CD4-positive, alpha-beta T cell treated with Interleukin-1 beta for 1 hour (primary cell): ENCODE measurements at places on chromosomes 7 and 10.

- DNase-seq, result no peak
These were observed 135.9 kb downstream of the ARHGAP12 start for GRCh38 chr10:31792745-31793144.

GRCh38 chr7:25849500-25850184, 302.4 kb upstream of the NFE2L3 start:
- no peak for DNase-seq

DNA sequence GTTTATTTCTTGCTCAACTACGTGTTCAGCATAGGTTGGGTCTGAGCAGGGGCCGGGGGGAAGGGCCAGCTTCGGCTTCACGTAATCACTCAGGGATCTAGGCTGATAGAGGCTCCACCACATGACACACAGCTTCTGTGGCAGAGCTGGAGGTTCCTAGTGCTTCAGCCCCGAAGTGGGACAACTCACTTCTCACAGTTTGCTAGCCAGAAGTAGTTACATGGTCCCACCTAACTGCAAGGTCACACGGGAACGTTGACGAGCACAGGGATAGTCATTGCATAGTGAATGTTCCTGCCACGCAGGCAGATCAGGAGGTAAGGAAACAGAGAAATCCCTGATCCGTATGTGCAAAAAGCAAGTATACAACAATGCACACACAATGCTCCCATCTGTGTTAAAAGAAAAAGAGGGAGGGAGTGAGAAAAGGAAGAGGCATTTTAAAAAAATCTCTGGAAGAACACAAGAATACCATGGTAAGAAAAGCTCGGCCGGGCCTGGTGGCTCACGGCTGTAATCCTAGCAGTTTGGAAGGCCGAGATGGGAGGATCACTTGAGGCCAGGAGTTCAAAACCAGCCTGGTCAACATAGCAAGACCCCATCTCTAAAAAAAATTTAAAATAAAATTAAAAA, 16.9 kb downstream of the SMURF1 start:
- no peak for DNase-seq

- no peak for DNase-seq
These were observed 55.8 kb downstream of the CTBP2 start for GRCh38 chr10:125104559-125104958.

DNA sequence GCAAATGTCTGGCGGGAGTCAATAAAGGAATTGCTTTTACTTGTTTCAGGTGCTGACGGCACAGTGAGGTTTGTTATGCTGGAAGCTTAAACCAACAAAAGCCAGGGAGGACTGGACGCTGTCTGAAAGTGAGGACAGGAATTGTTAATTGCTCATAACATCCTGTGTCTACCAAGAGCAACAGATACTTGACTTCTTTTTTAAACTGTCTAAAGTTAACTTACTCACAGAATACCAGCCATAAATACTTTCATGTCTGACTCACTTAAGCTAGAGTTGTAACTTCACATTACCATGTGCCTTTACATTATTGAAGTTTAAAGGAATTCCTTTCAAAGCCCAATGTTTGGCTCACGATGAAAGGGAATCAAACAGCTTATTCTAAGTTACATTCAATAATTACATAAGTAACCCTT, 252.7 kb upstream of the SHH start:
- DNase-seq, result no peak

- no peak for DNase-seq
These were observed 75.4 kb upstream of the POM121L12 start for GRCh38 chr7:52959878-52960660.

GRCh38 chr7:72055426-72055825, 356.7 kb downstream of the CALN1 start:
- DNase-seq, result no peak

DNA sequence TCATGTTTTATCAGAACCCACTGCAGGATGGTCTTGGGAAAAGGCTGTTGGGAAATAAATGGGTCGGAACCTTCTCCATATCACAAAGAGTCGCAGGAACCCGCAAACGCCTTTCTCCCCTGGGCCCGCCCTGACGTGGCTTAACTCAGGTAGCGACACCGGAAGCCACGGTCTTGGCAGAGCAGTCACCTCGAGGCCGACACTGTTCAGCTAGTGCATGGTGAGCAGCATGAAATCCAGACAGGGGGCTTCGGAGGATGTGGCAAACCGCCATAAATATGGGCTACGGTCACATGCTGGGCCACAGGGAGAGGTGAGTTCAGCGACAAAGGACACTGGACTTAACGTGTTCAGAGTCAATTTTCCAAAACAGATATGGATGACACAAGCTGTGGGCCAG, 421.9 kb downstream of the PTPRN2 start:
- DNase-seq, result no peak

DNA sequence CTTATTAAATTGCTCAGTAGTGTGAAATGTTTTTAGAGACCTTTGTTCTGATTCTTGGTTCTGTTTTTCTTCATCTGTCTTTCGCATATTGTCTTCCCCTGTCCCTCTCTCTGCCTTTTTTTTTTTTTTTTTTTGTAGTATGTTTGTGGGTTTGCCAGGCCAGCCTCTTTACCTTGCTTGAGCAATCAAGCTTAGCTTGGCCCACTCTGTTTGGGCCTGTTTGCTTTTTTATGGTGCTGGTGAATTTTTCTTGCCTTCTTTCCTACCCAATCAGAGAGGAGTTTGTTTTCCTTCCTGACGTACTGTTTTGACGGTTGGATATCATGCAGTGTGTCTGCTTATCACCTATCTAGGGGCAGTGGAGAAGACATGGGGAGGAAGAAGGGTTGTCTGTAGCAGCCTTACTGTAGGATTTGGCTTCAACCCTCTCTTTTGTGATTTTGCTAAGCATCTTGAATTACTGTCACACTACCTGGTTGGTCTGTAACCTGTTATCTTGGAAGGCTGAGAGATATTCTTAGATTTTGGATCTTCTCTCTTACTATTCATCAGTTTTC, 64.0 kb downstream of the BBS9 start:
- DNase-seq, result no peak

GRCh38 chr7:24756545-24757352, 515 bp downstream of the GSDME start:
- no peak for DNase-seq

DNA sequence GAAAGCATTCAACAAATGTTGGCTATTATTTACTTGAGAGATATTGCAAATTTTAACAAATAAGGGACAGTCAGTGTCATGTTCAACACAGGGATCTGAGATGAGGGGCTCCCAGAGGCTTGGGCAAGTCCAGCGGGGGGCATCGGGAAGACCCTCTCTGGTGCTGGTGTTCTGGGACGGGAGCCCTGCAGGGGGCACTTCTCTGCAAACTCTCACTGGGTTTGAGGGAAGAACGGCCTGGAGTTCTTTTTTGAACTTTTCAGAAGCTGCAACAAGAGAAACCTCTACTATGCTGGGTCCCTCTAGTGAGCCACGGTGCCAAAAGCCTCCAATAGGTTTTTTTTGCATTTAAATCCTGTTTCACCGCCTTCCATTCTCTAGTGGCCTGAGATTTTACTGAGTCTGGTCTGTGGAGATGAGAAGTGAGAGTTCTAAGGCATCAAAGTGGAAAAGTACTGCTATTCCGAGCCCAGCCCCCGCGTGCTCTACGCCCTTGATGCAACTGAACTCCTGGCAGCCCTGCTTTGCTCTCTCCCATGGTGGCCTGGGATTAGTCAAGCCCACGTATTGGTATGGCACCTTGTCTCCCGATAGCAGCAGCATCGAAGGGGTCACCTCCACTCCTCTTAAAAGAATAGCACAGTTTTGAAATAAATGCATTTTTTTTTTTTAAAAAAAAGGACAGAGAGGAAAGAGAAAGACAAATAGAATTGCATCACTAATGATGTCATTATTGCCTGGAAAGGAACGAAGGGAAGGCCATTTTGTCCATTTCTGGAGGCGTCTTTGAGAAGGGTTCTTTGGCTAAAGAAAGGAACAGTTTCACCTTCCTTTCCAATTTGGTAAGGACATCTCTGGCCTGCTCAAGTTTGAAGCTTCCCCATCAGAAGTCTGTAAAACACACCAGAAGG, 43.5 kb downstream of the CLEC2L start:
- no peak for DNase-seq

DNA sequence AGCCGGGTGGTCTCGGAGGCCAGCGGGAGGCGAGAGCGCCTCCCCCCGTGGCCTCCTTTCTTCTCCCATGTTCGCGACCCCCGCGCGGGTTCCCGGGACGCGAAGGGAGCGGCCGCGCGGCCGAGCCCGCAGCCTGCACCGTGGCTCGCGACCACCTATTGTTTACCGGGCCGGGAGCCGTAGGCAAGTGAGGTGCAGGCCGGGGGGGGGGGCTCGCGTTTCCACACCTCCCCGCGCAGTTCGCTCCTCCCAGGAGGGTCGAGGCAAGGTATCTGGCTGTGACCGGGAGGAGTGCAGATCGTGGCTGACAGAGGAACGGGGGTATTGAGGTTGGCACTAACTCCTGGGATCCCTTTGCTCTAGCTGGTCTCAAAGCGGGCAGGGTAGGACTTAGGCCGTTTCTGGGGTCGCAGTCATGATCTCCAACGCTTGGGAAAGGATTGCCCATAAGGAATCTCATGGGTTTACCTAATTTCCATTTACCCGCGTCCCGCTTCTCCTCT, 734 bp downstream of the PTPN12 start:
- DNase-seq, result no peak

GRCh38 chr7:1704811-1705738, 35.0 kb downstream of the ELFN1 start:
- no peak for DNase-seq

GRCh38 chr7:52586704-52587103, 448.7 kb upstream of the POM121L12 start:
- DNase-seq, result no peak

DNA sequence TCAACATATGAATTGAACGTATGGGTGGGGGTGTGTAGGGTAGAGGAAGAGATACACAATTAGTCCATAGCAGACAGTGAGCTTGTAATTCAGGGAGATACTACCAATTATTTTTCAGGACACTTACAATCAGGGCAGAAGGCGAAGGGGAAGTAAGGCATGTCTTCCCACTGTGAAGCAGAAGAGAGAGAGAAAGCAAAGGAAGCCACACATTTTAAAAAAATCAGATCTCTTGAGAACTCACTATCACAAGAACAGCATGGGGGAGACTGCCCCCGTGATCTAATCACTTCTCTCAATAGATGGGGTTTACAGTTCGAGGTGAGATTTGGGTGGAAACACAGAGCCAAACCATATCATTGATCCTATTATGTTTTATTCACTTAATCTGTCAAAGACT, 116.4 kb upstream of the RPA3 start:
- DNase-seq, result no peak

GRCh38 chr10:102419269-102420180, 940 bp upstream of the PSD start:
- peak; percentile 61 for DNase-seq

- DNase-seq, result no peak
These were observed 111.7 kb upstream of the BTBD16 start for GRCh38 chr10:122159141-122159970.

GRCh38 chr7:27359181-27360125, 116.9 kb downstream of the EVX1 start:
- no peak for DNase-seq

- DNase-seq, result no peak
These were observed 97.2 kb downstream of the PODXL start for GRCh38 chr7:131459256-131459655.

DNA sequence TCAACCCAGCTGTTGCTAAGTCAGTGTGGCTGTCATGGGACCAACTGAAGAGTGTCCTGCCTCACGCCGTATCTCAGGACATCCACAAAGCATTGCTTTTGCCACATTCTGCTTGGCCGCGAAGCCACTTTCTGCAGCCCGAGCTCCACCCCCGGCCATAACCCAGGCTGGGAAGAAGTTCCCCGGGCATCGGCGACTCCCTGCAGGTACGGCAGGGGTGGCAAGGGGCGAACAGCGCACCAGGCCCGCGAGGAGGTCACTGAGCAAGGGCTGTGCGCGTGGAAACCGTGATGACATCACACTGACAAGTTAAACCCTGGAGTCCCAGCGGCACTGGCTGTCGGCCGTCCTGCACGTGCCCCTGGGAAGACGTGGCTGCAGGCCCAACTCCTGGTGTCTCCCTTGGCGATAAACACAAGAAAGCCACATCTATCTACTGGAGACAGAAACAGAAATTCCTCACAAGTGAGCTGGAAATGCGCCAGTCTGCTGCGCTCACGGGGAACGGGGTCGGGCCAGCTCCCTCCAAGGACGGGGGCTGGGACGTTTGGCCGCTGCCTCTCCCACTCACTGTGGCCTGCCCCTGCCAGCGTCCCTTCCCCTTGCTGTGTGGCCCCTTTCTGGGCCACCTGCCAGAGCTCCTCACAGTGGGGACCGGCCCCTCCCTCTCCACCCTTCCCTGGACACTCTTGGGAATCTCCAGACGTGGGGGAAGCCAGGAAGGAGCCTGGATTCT, 326.3 kb downstream of the DNAJB6 start:
- no peak for DNase-seq

GRCh38 chr7:34073676-34074075, 168.3 kb downstream of the BMPER start:
- no peak for DNase-seq

DNA sequence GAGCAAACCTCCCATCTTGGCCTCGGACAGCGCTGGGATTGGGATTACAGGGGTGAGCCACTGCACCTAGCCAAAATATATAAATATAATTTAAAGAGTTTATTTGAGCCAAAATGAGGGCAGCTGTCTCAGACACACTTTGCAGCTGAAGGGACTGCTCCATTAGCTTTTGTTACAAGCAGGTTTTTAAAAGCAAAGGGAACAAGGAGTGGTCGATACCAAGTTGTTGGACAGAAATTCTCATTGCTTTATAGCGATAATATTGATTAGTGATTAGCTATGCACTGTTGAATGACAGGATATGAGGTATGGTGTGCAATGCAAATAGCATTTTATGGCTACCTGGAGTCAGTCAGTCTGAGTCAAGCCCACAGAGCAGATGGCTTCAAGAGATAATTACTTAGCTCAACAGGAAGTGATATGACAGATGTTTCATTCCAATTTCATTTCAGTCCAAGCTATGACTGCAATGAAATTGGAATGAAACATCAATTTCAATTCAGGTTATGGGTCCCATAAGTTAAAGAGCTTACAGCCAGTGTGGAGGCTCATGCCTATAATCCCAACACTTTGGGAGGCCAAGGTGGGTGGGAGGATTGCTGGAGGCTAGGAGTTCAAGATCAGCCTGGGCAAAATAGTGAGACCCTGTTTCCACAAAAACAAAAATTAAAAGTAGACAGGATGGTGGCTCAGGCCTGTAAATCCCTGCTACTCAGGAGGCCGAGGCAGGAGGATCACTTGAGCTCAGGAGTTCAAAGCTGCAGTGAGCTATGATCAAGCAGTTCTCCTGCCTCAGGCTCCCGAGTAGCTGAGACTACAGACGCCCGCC, 23.1 kb downstream of the TYW1 start:
- no peak for DNase-seq

DNA sequence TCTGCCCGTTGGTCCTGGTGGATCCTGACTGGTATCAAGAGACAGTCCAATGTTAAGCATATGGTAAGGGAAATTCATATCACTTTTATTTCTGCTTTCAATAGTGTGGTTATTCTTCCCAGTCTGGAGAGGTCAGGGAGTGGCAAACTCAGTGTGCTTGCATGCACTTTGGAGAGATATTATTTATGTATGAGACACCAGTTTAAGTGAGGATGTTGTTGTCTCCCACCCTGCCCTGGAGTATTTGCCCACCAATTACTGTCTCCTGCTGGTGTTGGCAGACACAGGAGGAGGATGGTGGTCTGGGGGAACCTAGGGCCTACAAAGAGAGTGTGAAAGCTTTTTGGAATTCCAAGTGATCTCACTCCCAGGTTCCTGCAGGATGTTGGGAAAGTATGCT, 59.7 kb downstream of the OR13A1 start:
- DNase-seq, result no peak
